Activated T-helper 1 cell treated with anti-CD3 and anti-CD28 coated beads, Interleukin-2, amount 50 U/mL, for 16 hours (primary cell): ENCODE measurements at places on chromosomes 6 and 20.

DNA sequence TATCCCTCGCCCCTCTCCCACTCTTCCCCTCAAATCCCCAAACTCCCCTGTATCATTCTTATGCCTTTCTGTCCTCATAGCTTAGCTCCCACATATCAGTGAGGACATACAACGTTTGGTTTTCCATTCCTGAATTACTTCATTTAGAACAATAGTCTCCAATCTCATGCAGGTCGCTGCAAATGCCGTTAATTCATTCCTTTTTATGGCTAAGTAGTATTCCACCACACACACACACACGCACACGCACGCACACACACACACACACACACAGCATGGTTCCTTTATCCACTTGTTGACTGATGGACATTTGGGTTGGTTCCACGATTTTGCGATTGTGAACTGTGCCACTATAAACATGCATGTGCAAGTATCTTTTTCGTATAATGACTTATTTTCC lies 112.7 kb downstream of the KIF13A start:
- DNase-seq: no peak

DNA sequence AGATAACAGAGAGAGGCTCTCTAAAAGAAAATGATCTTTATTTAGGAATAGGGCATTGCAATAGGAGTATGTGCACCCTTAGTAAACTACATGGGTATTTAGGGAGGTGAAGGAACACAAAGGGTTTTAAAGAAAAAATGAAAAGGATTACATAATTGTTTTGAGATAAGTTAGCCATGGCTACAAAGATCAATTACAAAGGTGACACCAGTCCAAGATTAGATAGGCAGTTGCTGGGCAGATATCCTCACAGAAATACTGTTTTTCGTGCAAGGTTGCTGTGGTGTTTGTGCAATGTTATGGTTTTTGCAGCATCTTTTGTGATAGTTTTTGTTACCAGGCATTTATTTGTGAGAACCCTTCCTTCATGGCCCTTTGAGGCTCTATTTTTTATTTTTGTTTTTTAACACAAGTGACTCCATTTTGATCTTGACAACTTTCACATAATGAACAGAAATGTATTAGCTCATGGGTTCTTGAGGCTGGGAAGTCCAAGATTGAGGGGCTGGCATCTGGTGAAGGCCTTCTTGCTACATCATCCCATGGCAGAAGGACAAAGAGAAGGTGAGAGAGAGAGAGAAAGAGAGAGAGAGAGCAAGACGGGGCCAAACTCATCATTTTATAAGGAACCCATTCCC lies 5.6 kb upstream of the CCNC start:
- no peak for DNase-seq

DNA sequence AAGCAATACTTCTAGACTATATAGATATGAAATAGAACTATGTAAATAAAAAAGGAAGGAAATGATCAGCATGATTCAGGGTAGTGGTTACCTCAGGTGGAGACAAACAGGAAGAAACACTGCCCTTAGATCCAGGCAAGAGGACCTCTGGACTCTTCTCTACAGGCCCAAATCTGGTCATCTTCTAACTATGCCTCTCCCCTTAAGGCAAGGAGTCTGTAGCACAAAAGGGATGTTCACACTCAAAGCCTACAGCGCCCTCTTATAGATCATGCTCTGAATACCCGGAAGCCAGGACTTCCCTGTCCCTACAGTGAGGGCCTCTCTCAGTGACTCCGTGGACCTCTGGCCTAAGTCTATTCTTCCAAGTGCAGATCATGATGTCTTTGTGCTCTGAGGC lies 30.4 kb upstream of the HIVEP2 start:
- no peak for DNase-seq

DNA sequence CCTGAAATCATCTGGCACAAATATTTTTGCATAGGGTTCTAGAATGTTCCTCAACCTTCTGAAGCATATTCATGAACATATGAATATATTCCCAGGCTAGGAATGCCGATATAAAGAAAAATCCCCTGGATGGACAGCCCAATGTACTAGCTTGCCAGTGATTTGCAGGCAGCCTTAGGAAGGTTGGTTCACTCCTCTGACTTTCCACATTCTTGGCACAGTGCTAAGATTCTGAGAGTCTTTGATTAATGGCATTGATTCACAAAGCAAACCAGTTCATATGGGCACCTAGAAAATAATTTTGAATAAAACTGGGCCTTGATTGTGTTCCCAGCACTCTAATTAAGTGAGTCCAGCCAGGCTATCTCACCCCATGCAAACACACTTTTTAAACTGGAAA lies 56.9 kb upstream of the ENPP4 start:
- DNase-seq: no peak

DNA sequence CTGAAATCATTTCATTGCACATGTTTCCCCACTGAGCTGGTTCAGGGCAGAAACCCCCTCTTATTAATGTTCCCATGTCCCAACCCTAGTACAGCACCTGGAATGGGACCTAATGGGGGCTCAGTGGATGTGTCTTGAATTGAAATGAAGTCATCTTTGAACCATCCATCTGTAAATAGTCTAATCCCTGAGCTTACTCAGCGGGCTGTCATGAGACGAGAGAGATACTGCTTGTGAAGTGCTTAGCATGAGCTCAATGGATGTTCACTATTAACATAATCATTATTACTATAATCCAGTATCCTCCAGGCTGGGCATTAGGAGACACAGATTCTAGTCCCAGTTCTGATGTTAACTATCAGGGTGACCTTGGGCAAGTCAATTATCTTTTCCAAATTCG lies 106.6 kb upstream of the LRFN2 start:
- DNase-seq: no peak

DNA sequence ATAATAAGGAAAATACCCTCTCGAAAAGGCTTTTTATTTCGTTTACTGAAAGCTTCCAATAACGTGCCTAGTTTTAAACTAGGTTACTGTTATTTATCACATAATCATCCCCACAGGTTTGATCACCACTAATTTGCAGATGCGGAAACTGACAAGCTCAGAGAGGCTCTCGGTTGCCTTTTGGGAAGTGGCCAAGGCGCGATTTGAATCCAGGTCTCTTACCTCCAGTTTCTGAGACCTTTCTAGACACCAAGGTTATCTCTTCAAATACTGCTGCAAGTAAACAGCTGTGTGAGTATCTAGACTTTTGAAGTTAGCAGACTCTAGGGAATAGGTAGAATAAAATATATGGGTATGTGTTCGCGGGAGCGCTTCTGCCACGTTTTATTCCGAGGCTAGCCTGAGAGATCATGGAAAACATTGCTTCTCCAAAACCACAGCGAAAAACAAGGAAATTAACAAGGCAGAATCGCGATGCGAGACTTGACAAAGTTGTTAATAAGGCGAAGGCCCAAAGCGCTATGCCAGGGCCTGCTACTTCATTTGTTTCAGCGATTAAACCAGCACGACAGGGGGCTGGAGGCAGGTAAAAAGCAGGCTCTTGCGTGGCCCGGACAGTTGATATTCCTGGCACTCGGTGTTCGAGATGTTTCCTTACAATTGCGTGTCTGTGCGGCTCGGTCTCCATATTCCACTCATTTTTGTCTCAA lies 1.8 kb upstream of the JARID2 start:
- DNase-seq: no peak

DNA sequence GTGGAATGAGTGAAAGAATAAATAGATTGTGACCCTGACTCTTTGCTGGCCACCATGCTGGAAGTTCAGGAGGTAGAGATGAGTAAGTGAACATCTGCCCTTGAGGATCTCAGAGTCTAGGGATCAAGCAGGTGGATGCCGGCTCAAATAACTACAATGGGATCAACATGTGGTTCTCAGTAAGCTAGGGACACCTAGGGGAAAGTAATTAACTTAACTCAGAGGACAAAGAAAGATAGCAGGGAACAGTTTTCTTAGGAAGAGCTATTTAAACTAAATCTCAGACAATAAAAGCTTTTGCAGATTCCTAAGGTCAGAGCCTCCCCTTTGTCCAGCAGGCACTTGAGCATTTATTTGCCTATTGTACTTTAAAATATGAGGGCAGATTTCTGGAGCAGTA lies 29.1 kb downstream of the SLC13A3 start:
- no peak for DNase-seq

- no peak for DNase-seq
Observed at GRCh38 chr6:27190126-27190525, 57.4 kb upstream of the PRSS16 start.

- no peak for DNase-seq
Observed at GRCh38 chr6:156925718-156926607, 148.8 kb downstream of the ARID1B start.

- no peak for DNase-seq
Observed at GRCh38 chr20:51373713-51374455, 168.6 kb downstream of the NFATC2 start.

- no peak for DNase-seq
Observed at GRCh38 chr6:144931172-144932035, 646.3 kb downstream of the UTRN start.

DNA sequence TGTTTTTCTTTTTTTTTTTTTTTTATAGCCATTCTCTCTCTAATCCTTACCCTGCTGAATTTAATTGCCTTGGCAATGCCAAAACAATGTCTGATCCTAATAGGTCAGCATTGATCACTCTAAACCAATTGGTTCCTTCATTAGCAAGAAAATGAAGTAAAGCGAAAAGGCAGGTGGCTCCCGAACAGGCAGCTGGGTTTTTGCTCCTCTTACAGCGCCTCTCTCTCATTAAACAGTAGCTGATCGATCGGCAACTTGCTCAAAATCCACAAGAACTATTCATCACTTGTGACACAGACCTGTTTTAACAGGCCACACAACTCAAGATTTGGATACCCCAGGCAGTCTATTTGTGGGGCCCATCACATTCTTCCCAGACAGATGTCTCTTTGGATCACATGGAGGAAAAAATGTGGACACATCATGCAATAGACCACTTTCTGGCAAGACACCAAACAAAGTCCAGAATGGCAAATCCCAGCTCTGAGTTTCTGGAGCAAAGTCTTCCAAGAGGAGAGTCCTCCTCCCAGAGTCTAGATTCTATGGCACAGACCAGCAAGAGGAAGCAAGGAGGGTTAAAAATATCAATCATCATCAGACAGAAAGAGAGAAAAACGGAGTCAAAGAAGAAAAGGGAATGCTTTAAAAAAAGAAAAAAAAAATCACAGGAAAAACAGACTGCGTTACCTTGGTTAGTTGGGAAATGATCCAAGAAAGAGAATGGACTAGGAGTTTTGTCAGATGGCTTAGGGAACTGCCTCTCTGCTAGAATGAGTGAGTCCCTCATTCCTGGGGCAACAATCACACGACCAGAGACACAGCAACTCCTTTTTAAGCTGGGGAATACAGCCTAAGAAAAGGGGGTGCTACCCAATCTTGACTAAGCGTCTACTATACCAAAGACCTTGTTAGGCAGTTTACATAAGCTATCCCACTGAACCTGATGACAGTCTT lies 247.8 kb downstream of the BTBD9 start:
- no peak for DNase-seq

DNA sequence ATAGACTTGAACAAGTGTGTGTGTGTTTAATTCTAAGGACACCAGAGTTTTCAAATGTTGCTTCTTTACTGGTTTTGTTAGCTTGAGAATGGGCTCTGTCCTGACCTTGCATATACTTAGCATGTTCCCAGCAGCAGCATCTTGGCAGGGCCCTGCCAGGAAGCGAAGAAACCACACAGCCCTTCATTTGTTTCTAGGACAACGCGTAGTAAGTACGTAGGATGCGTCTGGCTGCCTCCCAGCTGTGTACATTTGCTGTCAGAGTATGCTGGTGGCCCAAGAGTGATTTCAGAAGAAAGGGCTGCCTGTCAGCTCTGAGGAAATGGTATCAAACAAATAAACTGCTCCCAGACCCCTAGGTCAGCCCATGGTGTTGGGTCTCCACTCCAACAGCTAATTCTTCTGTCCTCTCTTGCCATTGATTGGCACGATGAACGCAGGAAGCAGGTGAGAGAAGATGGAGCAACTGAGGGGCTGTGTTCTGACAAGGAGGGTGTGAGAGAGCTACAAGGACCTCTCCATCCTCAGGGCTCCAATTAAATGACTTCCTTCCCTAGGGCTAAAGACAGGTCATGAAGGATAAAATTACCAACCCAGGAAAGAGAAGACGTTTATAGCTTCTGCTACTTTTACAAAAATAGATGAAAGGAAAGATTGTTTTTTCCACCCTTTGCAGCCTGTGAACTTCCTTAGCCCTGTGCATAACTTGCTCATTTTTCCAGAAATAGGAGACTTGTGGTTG lies 55.9 kb upstream of the HDDC2 start:
- no peak for DNase-seq

- DNase-seq: no peak
Observed at GRCh38 chr6:89895276-89895874, 1.1 kb downstream of the GJA10 start.

GRCh38 chr20:34201531-34201930 lies 39.7 kb upstream of the ASIP start:
- DNase-seq: no peak

DNA sequence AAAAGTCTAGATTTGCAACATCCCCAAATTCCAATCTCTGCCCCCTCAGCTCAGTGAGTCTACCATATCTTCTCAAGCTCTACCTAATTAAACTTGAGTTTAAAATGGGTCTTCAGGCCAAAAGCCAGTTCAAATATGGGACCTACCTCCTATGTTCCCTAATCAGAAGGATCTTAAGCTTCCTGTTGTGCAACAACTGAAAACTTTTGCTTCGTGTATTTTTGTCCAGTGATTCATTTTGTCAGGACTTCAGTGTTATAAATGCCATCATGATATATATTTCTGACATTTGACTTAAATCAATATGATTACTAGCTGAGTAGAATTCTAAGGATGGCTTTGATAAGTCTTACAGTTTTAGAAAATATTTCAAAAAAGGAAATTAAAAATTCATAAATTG lies 622.6 kb upstream of the PTCHD4 start:
- no peak for DNase-seq

DNA sequence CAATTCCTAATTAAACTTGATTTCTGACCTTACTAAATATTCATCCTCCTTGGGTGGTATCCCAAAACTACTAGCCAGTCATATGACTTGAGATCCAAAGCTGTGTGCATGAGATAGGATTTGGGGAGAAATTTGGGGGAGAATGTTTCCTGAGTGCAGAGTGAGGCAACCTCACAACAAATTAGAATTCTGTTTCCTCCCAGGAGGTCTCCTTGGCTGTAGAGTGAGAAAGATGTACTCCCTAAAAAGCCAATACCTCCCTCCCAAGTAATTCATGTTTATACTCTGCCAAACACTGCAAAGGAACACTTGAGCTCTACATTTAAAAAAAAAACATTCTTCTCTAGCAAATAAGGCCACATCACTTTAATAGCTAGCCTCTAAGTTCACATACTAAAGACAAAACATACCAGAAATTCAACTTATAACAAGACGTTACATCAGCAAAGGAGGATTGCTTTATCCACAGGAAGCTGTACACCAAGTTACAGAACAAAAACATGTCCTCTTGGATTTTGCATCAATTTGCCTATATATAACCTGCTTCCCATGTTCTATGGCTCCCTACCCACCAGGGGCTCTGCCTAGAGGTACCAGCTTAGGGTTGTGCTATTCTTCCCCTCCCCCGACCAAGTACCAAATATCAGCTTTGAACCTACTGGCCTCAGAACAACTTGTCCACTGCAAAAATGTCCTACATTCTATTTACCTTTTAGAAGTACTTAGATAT lies 15.4 kb upstream of the TMEM30A start:
- DNase-seq: no peak
